HepG2 (cell line): ENCODE measurements at places on chromosomes 1 and 21. TPM values are rescaled to one million over a fixed set of nuclear protein-coding genes. Genes with fewer than 3 reads are reported as not detected.

Gene NBPF10
- 0.28 and 0.40 TPM in 2 replicates for polyA plus RNA-seq

Gene AGMAT
- 52.6 and 59.1 TPM in 2 replicates for polyA plus RNA-seq

Gene YIPF1
- 30.8 and 31.9 TPM in 2 replicates for polyA plus RNA-seq

Gene KLHDC7A
- polyA plus RNA-seq = 0.15 and 0.24 TPM in 2 replicates

Gene FCRL5
- not detected in 2 replicates for polyA plus RNA-seq

Gene NTMT2
- polyA plus RNA-seq = not detected in 2 replicates

Gene S100B
- not detected in 2 replicates for polyA plus RNA-seq

Gene TCP10L
- polyA plus RNA-seq = 0.90 and 1.0 TPM in 2 replicates

Gene TRIM46
- 0.09 and 0.12 TPM in 2 replicates for polyA plus RNA-seq
